ENCODE measurements at places on chromosomes 7 and 10. TPM values are rescaled to one million over a fixed set of nuclear protein-coding genes. Genes with fewer than 3 reads are reported as not detected.

DNA sequence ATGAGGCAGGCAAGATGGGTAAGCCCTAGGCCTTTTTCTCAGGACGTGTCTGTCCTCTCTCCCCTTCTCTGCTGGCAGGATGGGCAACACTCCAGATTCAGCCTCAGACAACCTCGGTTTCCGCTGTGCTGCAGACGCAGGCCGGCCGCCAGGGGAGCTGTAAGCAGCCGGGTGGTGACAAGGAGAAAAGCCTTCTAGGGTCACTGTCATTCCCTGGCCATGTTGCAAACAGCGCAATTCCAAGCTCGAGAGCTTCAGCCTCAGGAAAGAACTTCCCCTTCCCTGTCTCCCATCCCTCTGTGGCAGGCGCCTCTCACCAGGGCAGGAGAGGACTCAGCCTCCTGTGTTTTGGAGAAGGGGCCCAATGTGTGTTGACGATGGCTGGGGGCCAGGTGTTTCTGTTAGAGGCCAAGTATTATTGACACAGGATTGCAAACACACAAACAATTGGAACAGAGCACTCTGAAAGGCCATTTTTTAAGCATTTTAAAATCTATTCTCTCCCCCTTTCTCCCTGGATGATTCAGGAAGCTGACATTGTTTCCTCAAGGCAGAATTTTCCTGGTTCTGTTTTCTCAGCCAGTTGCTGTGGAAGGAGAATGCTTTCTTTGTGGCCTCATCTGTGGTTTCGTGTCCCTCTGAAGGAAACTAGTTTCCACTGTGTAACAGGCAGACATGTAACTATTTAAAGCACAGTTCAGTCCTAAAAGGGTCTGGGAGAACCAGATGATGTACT is 13.1 kb downstream of the PHKG1 start:
- no peak for DNase-seq

ANKRD22 gene
- not detected for total RNA-seq

CCL24 gene
- not detected for total RNA-seq

- DNase-seq: no peak
Observed at GRCh38 chr10:130606001-130606405, 469.8 kb downstream of the GLRX3 start.

CYP3A7 gene
- total RNA-seq: not detected

ARMS2 gene
- total RNA-seq: not detected

DNA sequence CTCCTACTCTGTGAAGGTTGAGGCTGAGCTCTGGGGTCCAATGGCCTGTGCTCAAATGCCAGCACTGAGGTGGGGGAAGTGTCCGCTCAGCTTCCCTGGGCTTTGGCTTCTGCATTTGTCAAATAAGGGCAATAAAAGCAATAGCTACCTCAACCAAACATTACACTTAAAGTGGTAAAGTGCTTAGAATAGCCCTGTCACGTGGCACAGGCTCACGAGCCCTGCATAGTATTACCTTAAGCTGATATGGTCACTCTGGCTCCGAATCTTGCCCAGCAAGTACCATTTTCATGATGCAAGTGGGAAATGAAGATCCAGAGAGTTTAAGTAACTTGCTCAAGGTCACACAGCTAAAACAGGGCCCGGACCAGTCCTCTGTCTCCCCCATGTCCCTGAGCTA is 451.1 kb upstream of the ZMIZ1 start:
- no peak for DNase-seq

DNA sequence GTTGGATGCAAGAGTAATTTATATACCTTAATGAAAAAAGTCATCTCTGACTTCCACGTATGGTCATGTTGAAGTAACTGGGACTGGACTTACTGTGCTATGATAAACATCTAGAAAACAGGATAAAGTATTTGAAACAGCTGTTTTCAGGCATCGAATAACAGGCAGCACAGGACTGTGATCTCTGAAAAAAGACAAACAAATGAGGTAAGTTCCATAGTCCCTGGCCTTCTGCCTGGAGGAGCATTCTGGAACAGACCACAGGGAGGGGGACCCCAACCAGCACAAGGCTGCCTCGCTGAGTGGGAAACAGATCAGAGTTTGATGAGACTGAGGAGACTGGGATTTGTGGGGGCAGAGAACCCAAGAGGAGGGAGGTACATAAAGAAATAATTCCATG is 89.1 kb upstream of the HABP2 start:
- peak; percentile 63 for DNase-seq

DNA sequence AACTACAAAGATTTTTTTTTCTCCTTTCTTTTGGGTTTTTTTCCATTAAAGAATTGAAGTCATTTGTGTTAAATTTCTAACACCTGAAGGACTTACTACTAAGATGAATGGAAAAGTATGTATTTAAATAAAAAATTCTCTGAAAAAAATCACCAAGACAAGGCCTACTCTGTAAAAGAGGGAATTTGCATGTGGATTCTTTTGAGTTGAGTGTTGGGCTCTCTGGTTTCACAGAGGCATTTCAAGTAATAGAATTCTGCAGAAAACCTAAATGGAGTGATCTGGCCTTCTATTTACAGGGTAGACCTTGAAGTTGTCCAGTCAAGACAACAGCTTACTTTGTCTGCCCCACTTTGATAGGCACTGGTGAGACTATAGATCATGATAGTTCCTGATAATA is 4.1 kb downstream of the LRRC17 start:
- DNase-seq: no peak

TMEM139 gene
- total RNA-seq: 0.62 TPM

DNA sequence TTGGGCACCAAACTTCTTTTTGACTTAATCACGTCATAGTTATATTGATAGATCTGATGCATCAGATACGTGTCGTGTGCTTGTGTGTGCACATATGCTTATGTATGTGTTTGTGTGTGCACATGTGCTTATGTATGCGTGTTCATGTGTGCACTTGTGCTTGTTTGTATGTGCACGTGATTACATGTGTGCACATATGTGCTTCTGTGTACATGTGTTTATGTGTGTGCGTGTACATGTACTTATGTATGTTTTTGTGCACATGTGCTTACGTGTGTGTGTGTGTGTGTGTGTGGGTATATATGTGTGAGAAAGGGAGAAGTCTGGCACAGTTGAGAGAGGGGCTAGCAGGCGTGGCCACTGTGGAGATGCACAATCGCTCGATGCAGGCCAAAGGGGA is 173.4 kb downstream of the WDR37 start:
- no peak for DNase-seq

DNA sequence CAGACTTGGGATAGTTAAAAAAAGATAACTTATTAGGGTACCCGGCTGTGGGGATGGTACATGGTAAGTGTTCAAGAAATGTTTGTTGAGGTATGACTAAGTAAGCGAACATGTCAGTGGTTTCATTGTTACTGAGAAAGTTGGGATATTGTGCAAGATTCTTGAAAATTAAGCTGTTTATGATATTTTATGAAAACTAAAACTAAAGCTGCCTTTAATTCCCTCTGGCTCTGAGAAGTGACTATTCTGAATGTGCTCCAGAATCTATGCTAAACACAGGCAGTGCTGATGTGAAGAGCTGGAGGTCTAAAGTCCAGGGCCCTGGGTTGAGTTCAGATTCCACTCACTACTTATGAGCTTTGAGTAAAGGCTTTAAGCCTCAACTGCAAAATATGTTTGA is 72.9 kb downstream of the AOAH start:
- no peak for DNase-seq

DNA sequence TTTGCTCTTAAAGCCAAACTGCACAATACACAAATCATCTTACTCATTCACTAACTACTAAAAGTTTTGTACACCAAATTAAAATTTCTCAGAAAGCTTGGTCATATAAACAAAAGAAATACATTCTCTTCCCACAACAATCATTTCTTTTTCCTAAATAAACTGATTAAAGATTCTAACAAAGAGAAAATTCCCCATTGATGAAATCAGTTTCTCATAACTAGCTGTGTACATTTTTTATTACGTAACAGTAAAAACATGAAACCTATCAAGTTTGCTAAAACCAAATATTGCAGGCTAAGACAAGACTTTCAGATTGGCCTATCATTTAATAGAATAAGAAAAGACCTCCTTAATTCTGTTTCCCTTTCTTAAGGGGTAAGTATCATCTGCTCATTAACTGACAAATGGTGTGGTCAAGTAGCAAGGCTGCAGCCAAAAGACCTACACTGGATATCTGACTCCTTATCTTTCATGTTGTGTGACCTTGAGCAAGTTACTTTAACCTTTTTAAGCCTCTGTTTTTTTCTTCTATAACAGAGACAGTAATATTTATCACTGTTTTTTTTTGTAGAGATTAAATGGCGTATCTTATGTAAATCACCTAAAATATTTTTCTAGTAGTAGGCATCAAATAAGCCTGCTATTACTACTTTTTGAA is 22.4 kb downstream of the NAMPT start:
- DNase-seq: no peak

DNA sequence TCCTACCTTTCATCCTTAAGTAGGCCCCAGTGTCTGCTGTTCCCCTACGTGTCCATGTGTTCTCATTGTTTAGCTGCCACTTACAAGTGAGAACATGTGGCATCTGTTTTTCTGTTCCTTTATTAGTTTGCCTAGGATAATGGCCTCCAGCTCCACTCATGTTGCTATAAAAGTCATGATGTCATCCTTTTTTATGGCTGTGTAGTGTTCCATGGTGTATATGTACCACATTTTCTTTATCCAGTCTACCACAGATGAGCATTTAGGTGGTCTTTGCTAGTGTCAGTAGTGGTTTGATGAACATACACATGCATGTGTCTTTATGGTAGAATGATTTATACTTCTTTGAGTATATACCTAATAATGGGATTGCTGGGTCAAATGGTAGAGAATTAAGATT is 146.2 kb upstream of the SLC26A5 start:
- DNase-seq: no peak

ENTPD1 gene
- total RNA-seq: 0.12 TPM

DNA sequence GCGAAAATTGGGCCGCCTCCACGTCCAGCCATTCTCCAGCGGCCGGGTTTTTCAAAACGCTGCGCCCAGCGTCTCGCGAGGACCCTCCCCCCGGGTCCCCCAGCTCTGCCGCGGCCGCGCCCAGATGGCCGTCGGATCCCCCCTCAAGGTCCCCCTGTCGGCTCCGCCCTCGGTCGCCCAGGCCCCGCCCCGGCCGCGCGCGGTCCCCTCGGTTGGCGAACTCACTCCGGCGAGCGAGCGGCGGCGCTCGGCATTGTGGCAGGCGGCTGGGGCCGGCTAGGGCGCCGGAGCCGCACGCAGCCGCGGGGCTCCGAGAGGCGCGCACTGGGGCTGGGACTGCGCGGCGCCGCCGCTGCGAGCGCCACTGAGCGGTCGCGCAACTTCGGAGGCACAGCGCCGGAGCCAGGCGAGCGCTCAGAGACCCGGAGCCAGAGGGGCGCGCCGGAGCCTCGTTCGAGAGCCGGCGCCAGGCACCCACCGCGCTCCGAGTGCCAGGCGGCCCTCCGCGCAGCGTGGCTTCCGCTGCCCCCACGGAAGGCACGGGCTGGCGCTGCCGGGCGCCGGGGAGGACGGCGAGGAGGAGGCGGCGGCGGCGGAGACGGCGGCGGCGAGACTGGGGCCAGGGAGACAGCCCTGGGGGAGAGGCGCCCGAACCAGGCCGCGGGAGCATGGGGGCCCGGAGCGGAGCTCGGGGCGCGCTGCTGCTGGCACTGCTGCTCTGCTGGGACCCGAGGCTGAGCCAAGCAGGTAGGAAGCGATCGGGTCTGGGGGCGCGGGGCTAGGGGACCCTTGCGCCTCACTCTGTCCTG is at the start of gene UNC5B:
Gene UNC5B, plus strand, starts transcription at position 253 of the 809 bp plus-strand sequence. Its CDS starts 416 bp downstream, at position 669.
- peak; percentile 67 for DNase-seq

POU6F2 gene
- total RNA-seq: 0.41 TPM
